PC-3 (cell line): ENCODE measurements at places on chromosomes 2 and 18.

- DNase-seq: peak; percentile 78
These were observed 51.4 kb upstream of the MAP4K3 start for GRCh38 chr2:39488450-39488849.

GRCh38 chr18:7116001-7116730, 1.4 kb downstream of the LAMA1 start:
- DNase-seq: no peak

GRCh38 chr2:210000464-210001324, 1.7 kb upstream of the RPE start:
- no peak for DNase-seq

- no peak for DNase-seq
These were observed 303.8 kb upstream of the KLHL14 start for GRCh38 chr18:33076601-33077000.
